Articular chondrocyte of knee joint (primary cell): ENCODE measurements at places on chromosomes 5 and 9. TPM values are rescaled to one million over a fixed set of nuclear protein-coding genes. Genes with fewer than 3 reads are reported as not detected.

The TRIM7 gene
- 0.97 and 3.3 TPM in 2 replicates for total RNA-seq

The ADAMTS13 gene
- 0.91 and 1.3 TPM in 2 replicates for total RNA-seq

The DPYSL3 gene
- total RNA-seq, result 111 and 122 TPM in 2 replicates

The SOWAHA gene
- 0.11 and 0.13 TPM in 2 replicates for total RNA-seq

The PCDHB10 gene
- total RNA-seq, result 2.2 and 2.5 TPM in 2 replicates

The RASA1 gene
- 37.1 and 39.6 TPM in 2 replicates for total RNA-seq

The SOHLH1 gene
- total RNA-seq, result not detected in 2 replicates

The CAVIN4 gene
- 0.76 and 0.91 TPM in 2 replicates for total RNA-seq

The ELAVL2 gene
- total RNA-seq, result under 0.01 TPM in 1 of 2 replicates, not detected in the other

The RANBP6 gene
- total RNA-seq, result 30.8 and 31.1 TPM in 2 replicates

The RABGAP1 gene
- 105 and 121 TPM in 2 replicates for total RNA-seq

The CXCL14 gene
- total RNA-seq, result 0.13 and 0.32 TPM in 2 replicates

The SLC36A1 gene
- total RNA-seq, result 12.7 and 16.0 TPM in 2 replicates
